ENCODE measurements at places on chromosomes 2 and 18. TPM values are rescaled to one million over a fixed set of nuclear protein-coding genes. Genes with fewer than 3 reads are reported as not detected.

Gene SPDYA
- total RNA-seq: 12.4 TPM

Gene CCDC74B
- total RNA-seq: 0.10 TPM

Gene SLC9A4
- under 0.01 TPM for total RNA-seq

Gene SCN2A
- under 0.01 TPM for total RNA-seq

Gene BOD1L2
- total RNA-seq: 0.10 TPM

Gene ASXL2
- 4.4 TPM for total RNA-seq

Gene CD8B2
- 0.73 TPM for total RNA-seq

Gene TUBA3E
- total RNA-seq: not detected

Gene AQP12A
- not detected for total RNA-seq

Gene ACMSD
- total RNA-seq: not detected

Gene AFG3L2
- 52.1 TPM for total RNA-seq

Gene DYTN
- 0.31 TPM for total RNA-seq

Gene WDR12
- 4.2 TPM for total RNA-seq

Gene STAT4
- total RNA-seq: 163 TPM

Gene CD226
- 64.1 TPM for total RNA-seq

Gene PUM2
- 88.9 TPM for total RNA-seq

Gene CTIF
- 2.7 TPM for total RNA-seq

Gene AOX1
- total RNA-seq: not detected

Gene IL36RN
- not detected for total RNA-seq

Gene APLF
- total RNA-seq: 11.2 TPM

Gene IL18R1
- total RNA-seq: 6.5 TPM

Gene PSTPIP2
- 27.9 TPM for total RNA-seq

Gene KLHL41
- 0.10 TPM for total RNA-seq

Gene ATG4B
- total RNA-seq: 46.9 TPM

Gene REG3A
- total RNA-seq: not detected

Gene SCN9A
- 0.63 TPM for total RNA-seq

Gene CNPPD1
- 27.5 TPM for total RNA-seq

Gene VWC2L
- under 0.01 TPM for total RNA-seq

Gene SPATA3
- total RNA-seq: not detected

Gene STARD6
- total RNA-seq: not detected

Gene MFSD6
- 77.1 TPM for total RNA-seq

Gene RAB11FIP5
- total RNA-seq: 14.5 TPM

Gene IL18RAP
- total RNA-seq: 33.5 TPM

Gene CAPN13
- total RNA-seq: under 0.01 TPM

Gene UBR3
- 38.5 TPM for total RNA-seq

Gene RETSAT
- 6.9 TPM for total RNA-seq

Gene CRYGB
- total RNA-seq: not detected

Gene OXER1
- 0.63 TPM for total RNA-seq

Gene NCKAP1
- 8.8 TPM for total RNA-seq

Gene FN1
- total RNA-seq: 4.6 TPM

Gene SEPTIN2
- total RNA-seq: 218 TPM

Gene KCMF1
- 78.8 TPM for total RNA-seq

Measured in mononuclear cell (primary cell).